ENCODE measurements at places on chromosomes 7 and 10.
A peak's percentile ranks its signal among the peaks of the same experiment; 100 is the strongest.

DNA sequence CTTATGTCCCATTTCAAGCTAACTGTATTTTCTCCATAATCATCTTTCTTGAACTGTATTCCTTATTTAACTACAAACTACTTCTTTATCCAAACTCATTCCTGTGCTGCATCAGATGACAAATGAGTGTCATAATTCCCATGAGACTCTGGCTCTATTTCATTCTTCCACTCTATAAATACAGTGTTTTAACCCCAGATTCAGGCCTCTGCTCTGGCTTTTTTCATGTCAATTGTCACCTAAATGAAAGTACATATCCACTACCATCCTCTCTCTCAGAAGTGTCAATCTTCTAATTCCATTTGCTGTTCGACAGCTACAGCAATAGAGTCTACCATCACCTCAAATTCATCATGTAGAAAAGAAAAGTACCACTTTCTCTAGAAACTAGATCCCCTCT lies 172.7 kb downstream of the CACNA2D1 start:
- DNase-seq = no peak

- DNase-seq = no peak
Observed at GRCh38 chr7:88391247-88391646, 84.6 kb upstream of the STEAP4 start.

DNA sequence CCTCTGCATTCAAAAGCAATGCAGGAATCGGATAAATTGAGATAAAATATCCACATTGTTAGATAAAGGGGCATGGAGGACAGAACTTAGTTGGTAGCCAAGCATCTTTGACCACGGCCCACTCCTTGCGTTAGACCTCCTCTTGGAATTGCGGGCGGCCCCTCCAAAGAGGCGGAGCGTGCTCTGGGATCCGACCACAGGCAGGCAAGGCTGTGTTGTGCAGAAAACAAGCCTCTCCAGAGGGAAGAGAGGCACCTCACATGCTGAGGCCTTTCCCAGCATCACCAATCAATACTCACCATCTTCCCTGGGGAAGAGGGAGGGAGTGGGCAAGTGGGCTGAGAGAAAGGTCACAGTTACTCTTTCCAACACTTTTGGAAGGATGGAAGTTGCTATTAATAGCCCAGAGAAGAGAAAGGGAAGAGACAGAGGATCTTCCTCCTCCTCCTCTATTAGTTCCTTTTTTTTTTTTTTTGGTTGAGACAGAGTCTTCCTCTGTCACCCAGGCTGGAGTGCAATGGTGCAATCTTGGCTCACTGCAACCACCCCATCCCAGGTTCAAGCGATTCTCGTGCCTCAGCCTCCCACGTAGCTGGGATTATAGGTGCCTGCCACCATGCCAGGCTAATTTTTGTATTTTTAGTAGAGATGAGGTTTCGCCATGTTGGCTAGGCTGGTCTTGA lies 49.7 kb upstream of the NRF1 start:
- DNase-seq = no peak

DNA sequence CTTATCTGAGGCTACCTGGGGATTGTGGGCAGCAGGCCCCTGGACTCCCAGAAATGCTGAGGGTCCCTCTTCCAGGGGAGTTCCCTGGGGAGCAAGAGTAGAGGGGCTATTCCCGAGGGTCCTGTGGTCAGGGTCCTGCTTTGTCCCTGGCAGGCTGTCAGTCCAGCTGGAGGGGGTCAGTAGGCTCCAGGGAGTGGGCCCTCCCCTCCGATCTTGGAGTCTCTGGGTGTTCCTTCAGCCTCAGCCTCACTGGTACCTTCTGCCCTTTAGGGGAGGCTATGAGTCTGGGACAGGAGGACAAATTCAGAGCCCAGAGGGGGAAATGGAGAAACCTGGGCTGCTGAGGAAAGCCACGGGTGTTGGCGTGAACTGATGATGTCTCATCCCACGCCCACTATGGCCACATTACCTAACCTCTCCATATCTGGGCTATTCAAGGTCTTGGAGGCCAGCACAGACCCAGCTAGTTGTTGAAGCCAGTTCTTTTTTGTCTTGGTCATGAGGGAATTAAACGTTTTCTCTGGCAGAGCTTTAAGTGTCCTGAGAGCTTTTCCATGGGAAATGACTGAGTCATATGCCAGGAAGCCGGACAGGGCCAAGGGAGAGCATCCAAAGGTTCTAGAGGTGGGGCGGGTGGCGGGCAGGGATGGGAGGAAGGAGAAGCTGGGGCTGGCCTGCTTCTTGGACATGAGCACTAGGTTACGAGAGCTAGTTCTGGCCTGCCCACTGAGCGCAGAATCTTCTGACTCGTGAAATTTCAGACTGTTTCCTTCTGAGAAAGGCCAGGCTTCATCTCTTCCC lies 6.2 kb downstream of the CALHM2 start:
- DNase-seq = peak; percentile 52

- no peak for DNase-seq
Observed at GRCh38 chr10:111037858-111038257, 39.0 kb upstream of the ADRA2A start.

- no peak for DNase-seq
Observed at GRCh38 chr7:15305002-15305600, 256.7 kb downstream of the AGMO start.

GRCh38 chr10:98488669-98489430 lies 42.1 kb upstream of the HPS1 start:
- DNase-seq = no peak

DNA sequence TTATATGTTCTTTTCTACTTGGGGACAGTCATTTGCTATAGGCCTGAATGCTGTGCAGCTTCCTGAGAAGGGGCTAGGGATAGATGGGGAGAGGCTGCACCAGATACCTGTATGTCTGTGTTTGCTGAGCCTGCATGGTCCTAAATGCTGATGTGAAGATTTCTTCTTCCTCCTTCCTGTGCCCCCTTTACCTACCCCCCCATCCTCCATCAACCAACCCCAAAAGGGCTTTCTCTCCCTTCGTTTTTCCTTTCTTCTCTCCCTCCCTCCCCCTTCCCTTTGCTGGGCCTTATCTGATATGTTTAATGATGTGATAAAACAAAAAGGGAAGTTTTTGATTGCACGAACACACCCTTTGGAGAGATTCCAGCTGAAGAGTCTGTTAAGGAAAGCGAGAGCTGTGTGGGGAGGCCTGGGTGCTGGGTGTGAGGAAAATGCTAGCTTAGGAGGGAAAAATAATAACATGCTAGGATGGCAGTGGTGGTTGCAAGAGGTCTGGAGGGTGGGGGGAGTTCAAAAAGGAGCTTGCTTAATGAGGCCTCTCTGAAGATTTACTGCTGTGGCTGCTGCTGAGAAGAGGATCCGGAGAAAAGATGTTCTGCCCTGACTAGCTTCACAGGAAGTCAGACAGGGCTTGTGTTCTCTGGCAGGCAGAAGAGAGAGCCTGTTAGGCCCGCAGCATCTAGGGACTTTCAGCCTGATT lies 101.8 kb downstream of the SAMD9 start:
- DNase-seq = peak; percentile 80

- DNase-seq = no peak
Observed at GRCh38 chr7:158329014-158329610, 258.5 kb downstream of the PTPRN2 start.

DNA sequence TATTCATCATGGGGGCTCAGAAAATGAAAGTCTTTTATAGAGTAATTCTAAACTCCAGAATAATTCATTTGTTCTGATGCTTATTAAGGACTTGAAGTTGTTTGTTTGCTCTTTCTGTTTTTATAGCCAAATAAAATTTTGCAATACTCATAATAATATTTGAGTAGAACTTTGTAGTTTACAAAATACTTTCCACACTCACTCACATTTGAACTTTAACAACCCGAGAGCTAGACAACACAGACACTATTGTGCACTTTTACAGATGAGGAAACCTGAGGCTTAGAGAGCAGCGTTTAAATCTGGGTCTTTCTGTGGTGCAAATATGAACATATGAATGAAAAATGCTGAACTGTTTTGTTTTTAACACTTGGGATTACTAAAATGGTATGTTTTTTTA lies 126.8 kb downstream of the KAT6B start:
- DNase-seq = no peak

GRCh38 chr10:71638822-71639719 lies 80.5 kb downstream of the C10orf105 start:
- DNase-seq = peak; percentile 91

DNA sequence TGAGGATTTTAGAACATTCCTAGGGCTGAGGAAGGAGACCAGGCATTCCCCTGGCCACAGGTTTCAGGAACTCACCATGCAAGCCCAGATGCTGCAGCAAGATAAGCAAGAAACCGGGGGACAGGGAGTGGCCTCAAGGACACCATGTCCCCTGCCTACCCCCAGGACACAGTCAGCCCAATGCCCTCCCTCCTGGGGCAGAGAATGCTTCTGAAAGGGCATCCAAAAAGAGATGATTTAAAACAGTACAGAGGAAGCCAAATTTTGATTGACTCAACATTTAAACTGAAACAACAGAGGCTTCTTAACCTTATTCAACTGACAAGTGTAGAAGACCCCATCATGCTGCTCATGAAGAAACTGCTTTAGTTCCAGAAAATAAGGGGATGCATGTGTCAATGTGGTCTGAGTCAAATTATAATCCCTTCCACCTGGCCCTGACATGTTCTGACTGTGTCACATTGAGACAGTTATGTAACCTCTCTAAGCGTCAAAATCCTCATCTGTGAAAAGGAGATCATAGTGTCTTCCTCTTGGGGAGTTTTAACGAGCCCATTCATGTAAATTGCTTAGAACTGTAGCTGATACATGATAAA lies 60.0 kb downstream of the ICA1 start:
- no peak for DNase-seq

All from mucosa of descending colon (tissue), 3 donors.